Cardiac fibroblast (primary cell): ENCODE measurements at places on chromosomes 7 and 10.

DNA sequence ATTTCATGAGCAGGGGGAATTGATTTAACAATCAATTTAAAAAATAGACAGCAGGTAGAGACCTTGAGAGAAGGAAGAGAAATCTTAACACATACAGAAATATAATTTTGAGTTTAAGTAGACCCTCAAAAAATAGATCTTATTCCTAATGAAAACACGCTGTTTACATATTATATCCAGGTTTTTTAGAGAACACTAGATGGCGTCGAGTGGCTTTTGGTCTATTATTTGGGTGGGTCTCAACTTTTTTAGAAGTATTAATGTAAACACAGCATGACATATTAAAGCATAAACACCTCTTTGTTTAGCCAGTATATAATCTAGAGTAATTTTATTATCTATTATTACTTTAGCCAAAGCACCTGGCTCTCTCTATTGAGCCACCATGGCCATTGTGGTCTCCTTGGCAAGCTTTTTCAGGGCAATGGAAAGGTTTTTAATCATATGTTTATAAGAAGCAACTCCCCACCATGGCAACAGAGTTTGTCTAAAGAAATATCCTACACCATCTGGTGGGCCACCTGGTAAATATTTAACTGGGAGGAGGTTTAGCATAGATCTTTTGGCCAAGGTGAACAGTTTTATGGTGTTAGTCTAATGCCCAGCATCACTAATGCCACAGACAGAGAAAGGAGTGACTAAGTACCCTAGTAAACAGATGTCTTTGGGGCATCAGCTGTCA lies 59.7 kb upstream of the PRSS1 start:
- DNase-seq = no peak

DNA sequence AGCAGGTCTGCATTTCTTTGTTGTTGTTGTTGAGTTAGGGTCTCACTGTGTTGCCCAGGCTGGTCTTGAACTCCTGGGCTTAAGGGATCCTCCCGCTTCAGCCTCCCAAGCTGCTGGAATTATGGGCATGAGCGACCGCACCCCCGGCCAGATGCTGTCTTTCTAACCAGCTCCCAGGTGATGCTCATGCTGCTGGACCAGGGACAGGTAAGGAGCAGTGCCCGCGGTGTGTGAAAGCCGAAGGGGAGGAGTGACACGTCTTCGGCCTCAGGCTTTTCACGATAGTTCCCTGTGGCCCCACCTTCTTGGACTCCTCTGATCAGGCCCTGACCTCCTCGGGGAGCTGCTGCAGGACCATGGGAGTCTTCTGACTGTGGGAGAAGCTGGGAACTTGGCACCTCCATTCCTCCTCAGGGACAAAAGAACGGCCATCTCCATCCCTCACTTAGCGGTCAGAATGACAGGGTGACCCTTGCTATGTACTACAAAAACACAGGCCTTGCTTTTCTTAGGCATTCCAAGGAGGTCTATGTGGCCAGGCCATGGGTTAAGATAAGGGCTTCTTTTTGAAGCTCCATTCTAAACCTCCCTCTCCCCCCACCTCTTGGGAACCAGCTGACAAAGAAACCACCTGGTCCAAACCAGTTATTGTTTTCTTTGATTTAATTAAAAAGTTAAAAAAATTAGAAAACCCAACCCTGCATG lies 5.5 kb downstream of the SFRP5 start:
- peak; percentile 9 for DNase-seq

GRCh38 chr10:72796042-72796441 lies 97.5 kb upstream of the OIT3 start:
- peak; percentile 48 for DNase-seq

DNA sequence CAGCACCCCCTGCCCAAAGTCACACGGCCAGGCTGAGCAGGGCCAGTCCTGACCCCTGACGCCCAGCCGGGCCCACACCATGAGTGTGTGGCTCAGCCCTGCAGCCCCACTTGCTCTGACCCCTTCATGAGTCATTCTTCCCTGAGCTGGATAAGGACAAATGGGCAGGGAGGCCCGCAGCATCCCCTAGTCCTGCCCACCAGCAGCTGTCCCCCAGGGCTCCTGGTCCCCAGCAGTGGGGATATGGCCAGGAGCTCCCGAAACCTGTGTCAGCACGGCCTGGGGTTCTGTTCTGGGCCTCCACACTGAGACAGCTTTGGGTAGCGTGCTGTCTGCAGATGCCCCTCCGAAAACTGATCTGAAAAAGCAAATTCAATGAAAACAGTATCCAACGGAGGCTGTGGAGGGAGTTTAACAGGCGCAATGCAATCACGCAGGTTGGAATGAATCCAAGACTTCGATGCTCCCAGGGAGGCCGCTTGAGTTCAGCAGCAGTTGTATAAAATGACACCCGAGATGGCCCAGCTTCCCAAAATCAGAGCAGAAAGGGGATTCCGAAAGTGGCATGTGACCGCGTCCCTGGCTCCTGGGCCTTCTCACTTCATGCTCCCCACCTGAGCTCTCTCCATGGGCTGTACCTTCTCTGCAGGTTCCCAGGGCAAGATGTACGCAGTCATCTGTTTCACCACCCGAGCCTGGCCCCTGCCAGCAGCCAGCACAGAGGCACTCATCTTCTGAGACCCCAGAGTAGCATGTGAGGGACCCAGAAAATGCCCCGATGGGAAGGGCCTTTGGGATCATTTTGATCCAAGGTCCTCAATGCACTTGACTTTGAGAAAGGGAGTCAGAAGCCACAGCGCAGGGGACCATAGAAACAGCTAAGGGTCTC lies 214.1 kb downstream of the USP6NL start:
- no peak for DNase-seq

DNA sequence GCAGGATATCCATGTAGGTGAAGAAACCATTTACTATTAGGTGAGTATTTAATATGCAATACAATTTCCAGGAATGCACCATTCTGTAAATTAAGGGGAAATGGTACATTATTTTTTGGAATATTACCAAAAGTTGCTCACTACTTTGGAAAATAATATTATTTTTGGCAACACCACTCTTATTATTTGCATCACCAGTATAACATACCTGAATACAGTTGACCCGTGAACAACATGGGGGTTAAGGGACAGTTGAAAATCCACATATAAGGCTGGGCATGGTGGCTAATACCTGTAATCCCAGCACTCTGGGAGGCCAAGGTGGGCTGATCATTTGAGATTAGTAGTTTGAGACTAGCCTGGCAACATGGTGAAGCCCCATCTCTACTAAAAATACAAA lies 21.2 kb upstream of the FHIP2A start:
- DNase-seq = no peak

GRCh38 chr10:99926925-99927720 lies 82.6 kb downstream of the DNMBP start:
- peak; percentile 73 for DNase-seq

- DNase-seq = no peak
Observed at GRCh38 chr7:116702046-116702785, 30.2 kb downstream of the MET start.

DNA sequence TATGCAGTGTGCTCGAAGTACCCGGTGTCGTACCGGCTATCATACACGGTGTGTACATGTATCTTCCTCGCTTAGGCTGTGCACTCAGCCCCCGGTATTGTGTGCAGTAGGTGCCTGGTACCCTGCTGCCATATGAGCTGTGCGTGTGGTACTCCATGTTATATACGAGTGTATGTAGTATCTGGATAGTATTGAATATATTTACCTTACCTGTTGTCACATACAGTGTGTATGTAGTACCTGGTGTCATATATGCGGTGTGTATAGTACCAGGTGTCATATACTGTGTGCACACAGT lies 1.2 kb downstream of the ZMYND11 start:
- no peak for DNase-seq

GRCh38 chr7:101547022-101547915 lies 81.8 kb downstream of the MYL10 start:
- no peak for DNase-seq

DNA sequence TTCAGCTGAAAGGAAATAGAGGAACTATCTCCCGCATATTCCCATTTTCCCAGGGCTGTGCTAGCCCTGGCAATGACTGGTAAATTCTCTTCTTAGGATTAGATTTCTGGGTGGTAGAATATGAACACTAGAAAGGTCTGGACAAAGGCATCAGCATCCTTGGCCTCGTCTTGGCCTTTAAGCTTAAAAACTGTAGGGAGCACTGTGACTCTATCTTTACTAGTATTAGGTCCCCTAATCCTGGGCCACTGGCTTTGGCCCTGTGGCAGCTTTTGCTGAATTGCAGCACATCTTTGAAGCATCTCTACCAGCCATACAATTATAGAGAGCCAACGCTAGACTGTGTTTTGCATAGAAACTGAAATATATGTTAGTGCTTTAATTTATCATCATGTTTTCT lies 41.5 kb upstream of the EBLN1 start:
- peak; percentile 46 for DNase-seq

- no peak for DNase-seq
Observed at GRCh38 chr10:60270426-60270825, 119.2 kb downstream of the ANK3 start.

- DNase-seq = peak; percentile 38
Observed at GRCh38 chr10:117663750-117664149, 121.2 kb downstream of the EMX2 start.

- no peak for DNase-seq
Observed at GRCh38 chr7:348962-349743, 59.2 kb downstream of the FOXL3 start.

GRCh38 chr10:102835007-102835482 lies 2.2 kb downstream of the CYP17A1 start:
- peak; percentile 86 for DNase-seq

DNA sequence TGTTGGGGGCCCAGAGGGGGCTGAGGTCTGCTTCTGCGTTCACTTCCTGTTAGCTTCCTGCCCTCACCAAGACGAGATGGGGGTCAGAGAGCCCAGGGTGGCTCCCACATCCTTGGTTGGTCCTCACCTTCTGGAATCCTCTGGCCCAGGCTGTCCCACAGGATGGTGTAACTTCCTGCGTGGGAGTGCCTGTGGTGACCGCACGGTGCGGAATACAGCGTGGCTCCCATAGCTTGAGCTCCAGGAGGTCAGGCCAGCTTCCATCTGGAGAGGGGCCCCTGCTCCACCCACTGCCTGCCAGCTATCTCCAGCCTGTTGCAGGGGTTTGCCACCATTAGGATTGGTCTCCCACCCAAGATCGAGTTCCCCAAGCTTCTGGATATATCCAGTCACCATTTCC lies 681.2 kb upstream of the FOXK1 start:
- DNase-seq = no peak

DNA sequence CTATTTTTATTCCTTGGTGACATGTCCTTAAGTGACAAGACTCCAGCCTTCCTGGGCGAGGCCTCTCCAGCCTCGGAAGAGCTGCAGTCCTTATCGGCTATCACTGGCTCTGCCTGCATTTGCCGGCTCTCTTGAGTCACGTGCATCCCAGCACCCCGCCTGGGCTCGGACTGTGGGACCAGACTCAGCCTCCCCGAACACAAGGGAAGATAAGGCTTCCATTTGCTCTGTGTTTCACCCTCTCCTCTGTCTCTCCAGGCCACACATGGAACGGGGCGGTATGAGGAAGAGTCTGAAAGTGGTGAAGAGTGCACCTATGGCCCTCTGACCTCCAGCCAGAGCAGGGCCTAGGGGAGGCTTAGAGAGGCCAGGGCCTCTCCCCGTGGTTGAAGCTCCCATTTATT lies 4.7 kb downstream of the GDF2 start:
- no peak for DNase-seq

DNA sequence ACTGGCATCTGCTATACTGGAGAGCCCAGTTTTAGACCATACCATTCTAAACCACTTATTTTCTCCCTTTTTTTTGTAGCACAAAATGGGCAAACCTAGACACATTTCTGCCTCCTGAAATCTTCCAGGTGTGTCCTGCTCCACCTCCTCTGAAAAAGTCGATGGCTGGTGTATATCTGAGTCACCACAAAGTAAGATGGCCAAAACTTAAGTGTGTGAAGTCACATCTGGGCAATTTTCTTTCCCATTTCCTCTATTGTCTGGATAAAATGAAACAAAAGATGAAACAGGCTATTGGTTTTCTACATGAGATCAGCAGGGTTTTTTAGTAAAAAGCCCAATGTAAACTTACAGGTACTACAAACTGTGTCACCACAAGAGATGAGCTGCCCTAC lies 65.5 kb downstream of the OSBPL3 start:
- no peak for DNase-seq

DNA sequence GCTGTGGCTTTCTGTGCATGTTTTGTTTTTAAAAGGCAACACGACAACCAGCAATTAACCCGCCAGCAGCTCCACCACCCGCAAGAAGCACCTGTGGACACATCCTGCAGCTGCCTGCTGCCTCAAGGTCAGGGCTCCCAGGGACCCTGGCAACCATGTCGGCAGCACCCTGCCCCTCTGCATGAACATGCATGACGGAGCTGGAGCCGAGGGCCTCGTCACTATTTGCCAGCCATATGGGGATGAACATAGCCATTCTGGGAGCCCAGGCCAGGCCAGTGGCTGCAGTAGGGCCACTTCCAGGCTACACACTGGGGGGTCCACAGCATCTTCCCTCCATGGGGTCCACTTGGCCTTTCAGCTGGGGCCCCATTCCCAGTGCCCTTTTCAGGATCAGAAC lies 52.9 kb downstream of the CAMK2B start:
- no peak for DNase-seq

DNA sequence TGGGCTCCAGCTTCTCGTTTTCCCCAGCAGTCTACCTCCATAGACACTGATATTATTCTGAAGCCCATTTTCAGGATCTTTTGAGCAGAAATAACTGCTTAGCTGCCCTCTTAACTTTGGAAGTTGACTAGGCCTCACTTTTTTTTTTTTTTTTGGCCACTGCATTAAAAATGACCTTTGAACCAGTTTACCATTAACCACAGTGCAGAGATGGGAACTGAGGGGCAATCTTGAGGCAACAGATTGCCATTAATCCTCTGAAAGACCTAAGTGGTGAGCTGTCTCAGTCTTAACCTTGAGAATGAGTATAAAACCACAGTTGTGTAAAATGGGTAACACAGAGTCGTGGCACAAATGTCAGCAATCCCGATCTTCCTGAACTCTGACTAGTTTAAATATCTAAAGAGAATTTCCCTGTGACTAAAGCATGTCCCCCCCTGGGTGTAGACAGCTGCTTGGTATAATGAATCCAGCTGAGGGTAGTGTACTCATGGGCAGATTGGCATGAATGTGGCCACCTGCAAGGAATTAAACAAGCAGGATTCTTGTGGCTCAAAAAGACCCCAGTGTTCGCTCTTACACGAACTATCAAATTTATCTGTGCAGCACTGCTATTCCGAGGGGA lies 46.1 kb upstream of the FMC1 start:
- no peak for DNase-seq
